ENCODE measurements at places on chromosomes 7 and 10. TPM values are rescaled to one million over a fixed set of nuclear protein-coding genes. Genes with fewer than 3 reads are reported as not detected.

Gene LRRN3
- total RNA-seq = 101 TPM

GRCh38 chr7:47931005-47932004 is 17.0 kb downstream of the PKD1L1 start:
- no peak for DNase-seq

Gene ATG9B
- 4.2 TPM for total RNA-seq

Gene AMPH
- total RNA-seq = not detected

- no peak for DNase-seq
Observed at GRCh38 chr10:104429846-104430245, 76.2 kb downstream of the CFAP58 start.

DNA sequence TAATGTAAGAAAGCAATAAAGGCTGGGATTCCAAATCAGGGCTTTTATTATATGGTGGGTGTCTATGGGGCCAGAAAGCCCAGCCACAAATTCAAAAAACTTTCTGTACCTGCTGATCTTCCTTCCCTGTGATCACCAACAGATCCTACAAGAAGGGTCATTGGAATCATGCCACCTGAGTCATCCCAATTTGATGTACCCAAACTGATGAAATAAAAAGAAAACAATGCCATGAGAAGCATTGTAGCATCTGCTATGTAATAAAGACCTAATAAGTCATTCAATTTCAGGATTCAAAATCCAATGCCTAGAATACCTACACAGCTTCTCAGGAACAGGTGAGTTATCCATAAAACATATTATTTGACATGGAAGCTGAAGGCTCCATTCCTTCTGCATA is 228.8 kb downstream of the DKK1 start:
- DNase-seq = no peak

GRCh38 chr10:45008524-45009161 is 7.9 kb downstream of the ZNF22 start:
- no peak for DNase-seq

Gene EMX2
- not detected for total RNA-seq

Gene CASTOR2
- total RNA-seq = 6.3 TPM

Gene RBP4
- not detected for total RNA-seq
